Breast epithelium (tissue), 4 donors: ENCODE measurements at places on chromosomes 11 and 22.

- no peak for DNase-seq
These were observed 18.1 kb upstream of the CDKN1C start for GRCh38 chr11:2903672-2904011.

GRCh38 chr11:130645164-130645842, 196.9 kb downstream of the ADAMTS15 start:
- DNase-seq = no peak

DNA sequence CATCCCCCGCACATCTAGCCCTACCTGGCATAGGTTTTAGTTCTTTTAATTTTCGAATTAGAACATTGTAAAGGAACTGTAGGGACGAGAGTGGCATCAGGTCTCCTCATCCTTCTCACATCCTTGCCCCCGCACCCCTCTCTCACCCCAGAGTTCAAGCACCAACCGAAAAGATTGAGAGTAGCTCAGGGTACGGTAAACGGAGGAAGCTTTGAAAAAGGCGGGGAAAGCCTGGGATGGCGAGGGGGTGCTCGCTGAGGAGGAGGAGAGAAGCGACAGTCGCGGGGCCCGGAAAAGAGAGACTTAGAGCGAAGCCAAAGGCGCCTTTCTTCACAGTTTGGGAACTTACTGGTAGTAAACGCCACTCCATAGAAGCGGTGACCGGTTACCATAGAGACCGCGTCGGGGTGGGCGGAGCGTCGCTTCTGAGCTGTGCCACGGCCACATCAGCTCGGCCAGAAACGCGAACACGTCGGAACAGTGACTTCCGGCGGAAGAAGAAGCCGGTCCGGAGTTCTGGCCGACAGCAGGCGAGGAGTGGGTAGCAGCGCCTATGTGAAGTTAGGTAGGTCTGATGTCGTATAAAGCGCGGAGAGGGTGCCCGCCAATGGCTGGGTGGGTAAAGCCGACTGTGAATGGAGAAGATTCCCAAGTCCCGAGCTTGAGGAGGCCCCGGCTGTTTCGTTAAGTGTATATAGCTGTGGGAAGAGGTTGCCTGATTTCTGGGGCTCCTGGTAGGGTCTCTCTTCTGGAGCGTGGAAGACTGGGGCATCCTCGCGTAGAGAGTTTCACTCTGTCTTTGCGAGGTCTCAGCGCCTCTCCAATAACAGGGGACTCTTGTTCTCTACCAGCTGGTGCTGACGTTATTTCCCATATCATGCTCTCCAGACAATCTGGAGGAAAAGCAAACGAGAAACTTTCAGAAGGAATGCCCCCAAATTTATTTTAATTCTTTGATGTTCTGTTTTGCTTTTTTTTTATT, at the start of the genes DCDC1 and DNAJC24:
DCDC1 (minus strand) TSS at position 392 of the 982 bp plus-strand sequence. CDS start 41,459 bp downstream, outside the sequence.
DNAJC24 (plus strand) TSS at position 513 of the 982 bp plus-strand sequence. CDS start 889 bp downstream, outside the sequence.
- DNase-seq = peak; percentile 86

DNA sequence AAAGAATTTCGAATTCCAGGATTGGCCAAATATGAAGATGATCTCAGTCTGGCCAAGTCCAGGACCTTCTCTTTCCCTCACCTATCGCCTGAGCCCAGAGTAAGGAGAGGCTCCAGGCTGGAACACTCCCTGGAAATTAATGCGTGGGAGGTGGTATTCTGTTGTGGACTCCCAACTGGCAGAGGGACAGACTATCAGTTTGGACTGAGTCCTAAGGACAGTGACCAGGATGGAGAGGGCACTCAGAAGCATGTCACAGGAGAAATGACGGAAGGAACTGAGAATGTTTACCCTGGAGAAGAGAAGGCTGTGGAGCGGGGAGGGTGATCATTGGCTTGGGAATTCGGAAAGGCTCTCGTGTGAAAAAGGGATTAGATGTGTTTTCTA, 84.4 kb downstream of the RPL27A start:
- no peak for DNase-seq

GRCh38 chr11:26227883-26228502, 103.9 kb upstream of the ANO3 start:
- no peak for DNase-seq

DNA sequence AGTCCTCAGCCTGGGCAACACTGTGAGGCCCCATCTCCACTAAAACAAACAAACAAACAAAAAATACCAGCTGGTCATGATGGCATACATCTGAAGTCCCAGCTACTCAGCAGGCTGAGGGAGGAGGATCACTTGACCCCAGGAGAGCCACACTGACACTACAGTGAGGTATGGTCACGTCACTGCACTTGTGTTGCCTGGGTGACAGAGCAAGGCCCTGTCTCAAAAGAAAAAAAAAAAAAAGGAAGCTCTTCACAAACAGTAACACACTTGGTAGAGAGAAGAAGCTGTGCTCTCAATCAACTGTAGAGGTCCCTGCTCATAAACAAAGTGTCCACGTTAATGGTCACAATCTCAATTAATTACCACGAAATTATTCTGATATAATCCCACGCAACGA, 401.6 kb upstream of the CCDC90B start:
- DNase-seq = no peak

DNA sequence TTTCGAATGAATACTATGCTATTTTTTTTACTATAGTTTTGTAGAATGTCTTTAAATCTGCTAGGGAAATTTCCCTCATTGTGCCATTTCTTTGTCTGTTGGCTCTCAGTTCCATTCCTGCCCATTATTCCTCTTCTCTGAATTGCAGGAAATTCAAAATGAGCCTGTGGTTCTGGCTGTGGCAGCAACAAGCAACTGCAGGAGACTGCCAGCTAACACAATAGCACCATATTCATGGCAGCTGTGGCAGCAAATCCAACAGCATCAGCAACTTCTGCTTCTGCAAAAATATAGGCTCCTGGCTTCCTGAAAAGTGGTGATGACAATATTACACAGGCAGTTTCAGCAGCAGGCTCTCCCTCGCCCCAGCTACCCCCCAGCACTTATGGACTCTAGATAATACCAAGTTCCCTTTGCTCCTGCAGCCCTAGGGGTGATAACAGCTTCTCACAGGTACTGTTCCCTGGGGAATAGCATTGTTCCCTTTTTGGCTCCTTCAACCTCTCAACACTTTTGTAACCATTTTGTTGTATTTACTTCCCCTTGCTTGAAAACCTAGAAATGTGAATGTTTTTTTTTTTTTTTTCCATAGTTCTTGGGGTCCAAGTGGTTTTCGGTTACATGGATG, 9.3 kb downstream of the PATE4 start:
- no peak for DNase-seq

DNA sequence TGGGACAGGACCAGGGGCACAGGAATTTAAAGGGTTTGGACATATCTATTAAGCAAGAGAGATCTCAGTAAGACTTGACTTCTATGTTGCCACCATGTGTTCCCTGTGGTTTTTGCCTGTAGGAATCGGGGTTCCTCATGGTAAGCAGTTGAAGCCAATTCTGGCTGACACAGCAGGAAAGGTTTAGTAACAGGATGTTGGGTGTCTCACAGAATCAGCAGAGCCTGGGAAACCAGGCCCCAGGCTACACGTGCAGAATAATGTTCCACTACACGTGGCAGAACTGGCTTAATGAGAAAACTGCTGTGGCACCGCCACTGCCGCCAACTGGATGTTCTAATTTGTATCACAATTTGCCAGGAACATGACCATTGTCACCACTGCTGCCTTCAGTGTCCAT, 264.6 kb upstream of the PLET1 start:
- no peak for DNase-seq

DNA sequence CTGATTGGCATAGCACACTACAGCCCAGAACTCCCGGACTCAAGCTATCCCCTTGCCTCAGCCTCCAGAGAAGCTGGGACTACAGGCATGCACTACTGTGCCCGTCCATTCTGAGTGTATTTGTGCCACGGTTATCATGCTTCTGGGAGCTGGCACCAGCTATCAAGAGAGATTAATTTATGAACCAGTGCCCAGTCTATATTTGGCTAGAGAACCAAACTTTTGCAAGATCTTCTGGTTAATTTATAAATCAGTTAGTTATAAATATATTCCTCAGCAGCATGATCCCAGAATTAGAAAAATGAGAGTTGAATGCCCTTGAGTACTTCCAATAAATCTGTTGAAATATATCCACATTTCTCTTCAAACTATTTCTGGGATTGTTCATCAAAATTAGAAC, 67.5 kb upstream of the OR5AN1 start:
- no peak for DNase-seq

GRCh38 chr22:24926428-24926725, 20.1 kb downstream of the LHFPL7 start:
- DNase-seq = no peak
